OCI-LY7 (cell line): ENCODE measurements at places on chromosomes 1 and 21. TPM values are rescaled to one million over a fixed set of nuclear protein-coding genes. Genes with fewer than 3 reads are reported as not detected.

- DNase-seq: no peak
These were observed 329.4 kb downstream of the AGBL4 start for GRCh38 chr1:49694251-49694827.

- DNase-seq: peak; percentile 7
These were observed 97.5 kb downstream of the LRIG2 start for GRCh38 chr1:113170519-113170918.

DNA sequence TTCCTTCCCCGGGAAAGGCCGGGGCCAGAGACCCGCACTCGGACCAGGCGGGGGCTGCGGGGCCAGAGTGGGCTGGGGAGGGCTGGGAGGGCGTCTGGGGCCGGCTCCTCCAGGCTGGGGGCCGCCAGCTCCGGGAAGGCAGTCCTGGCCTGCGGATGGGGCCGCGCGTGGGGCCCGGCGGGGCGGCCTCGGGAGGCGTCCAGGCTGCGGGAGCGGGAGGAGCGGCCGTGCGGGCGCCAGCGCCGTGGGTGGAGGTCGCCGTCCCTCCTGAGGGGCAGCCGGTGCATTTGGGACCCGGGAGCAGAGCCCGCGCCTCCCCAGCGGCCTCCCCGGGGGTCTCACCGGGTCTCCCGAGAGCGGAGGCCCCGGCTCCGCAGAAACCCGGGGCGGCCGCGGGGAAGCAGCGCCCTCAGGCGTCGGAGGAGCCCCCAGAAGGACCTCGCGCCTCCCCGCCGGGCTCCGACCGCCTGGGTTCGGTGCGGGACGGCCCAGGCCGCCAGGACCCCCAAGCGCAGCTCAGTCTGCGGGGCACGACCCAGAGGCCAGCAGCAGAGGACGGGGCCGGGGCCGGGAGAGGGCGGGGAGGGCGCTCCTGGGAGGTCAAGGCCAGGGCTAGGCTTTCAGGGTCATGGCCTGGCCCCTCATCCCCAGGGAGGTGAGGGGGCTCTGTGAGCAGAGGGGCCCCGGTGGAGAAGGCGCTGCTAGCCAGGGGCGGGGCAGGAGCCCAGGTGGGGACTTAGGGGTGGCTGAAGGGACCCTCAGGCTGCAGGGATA is 7.2 kb upstream of the SLX9 start:
- peak; percentile 42 for DNase-seq

Gene IFNLR1
- total RNA-seq: 30.5 and 31.7 TPM in 2 replicates

Gene CD247
- 1.2 and 2.2 TPM in 2 replicates for total RNA-seq

- no peak for DNase-seq
These were observed 52.1 kb upstream of the COL6A1 start for GRCh38 chr21:45929449-45929848.

DNA sequence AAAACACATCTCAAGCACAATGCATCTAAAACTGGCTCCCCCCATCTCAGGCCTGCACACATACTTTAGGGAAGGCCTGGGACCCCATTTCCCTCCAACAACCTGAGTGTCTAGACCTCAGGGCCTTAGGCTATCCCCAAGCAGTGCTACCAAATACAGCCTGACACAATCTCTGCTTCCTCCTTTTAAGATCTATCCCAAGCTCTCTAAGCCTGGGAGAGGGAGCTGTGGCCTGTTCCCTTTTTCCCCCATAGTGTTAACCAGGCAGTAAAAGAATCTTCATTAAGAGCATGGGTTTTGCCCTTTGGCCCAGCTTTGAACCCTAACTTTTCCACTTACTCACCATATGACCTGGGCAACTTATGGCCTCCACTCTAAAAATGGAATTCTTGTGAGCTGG is 10.8 kb upstream of the COL8A2 start:
- no peak for DNase-seq

GRCh38 chr1:43464681-43465504 is 11.2 kb upstream of the HYI start:
- DNase-seq: no peak

DNA sequence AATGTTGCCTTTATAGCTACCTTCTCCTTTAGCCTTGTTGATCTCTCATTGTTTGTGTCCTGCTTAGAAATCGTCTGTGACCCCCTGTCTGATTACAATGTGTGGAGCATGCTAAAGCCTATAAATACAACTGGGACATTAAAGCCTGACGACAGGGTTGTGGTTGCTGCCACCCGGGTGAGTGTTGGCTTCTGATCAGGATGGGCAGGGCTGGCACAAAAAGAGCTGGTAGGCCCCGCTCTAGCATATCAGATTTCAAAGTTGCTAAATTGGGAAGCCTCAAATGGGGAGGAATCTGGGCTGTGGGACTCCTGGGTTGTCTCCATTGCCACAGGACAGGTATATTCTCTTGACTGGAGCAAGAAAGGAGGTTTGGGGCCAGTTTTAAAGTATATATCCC is 8.4 kb downstream of the NCSTN start:
- DNase-seq: no peak

DNA sequence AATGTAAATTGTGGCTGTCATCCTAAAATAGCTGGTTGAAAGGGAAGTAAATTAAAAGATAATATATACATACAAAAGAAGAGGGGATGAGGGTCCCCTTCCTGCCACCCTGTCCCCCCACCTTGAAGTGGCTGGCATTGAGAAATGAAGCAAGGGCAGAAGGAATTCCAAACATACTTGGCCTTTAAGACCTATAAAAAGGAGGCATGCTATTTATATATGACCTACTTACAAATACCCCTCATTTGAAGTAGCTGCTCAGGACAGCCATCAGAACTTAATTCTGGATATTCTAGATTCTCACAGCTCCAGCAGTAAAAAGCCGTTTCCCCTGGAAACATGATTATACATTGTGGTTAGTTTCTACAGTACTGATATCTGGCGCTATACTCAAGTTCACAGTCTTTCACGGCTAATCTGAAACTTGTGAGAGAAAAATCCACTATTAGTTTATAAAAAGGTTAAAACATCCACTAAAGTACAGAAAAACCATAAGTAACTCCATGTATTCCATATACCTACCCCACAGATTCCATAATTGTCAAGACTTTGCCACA is 9.6 kb upstream of the MAP10 start:
- no peak for DNase-seq

GRCh38 chr1:55912438-55912837 is 666.9 kb downstream of the PLPP3 start:
- no peak for DNase-seq

DNA sequence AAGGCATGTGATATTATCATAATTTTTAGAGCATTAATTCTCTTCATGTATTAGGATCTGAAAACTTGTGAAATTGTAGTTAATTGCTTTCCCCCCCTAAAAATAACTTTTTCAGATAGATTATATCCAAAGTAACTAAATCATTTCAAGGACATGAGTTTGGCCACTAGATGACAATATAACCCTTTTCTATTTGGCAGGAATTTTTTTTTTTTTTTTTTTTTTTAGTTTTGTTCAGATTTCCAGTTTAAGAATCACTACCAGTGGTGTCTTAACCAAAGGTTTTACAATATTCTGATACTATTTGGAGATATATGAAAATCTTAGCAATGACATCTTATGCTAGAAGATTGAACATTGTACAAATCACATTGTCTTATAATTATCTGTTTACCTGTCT is 370.8 kb downstream of the AMY1C start:
- DNase-seq: no peak

DNA sequence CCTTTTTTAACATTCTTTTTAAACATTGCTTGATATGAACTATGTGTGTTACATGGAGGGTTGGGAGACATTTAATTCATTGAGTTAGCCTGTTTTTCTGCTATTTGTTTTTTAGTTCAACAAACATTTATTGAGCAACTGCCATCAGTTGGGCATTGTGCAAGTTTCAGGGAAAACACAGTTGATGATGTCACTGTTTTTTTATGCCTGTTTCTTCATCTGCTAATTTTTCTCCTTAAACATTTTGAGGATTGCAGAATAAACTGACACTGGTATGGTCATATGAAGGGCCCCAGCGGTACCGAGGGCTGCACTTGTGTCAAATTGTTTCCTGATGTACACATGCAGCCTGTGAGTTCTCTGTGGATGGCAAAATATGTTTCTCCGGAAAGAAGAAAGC is 253.0 kb downstream of the FGGY start:
- no peak for DNase-seq

DNA sequence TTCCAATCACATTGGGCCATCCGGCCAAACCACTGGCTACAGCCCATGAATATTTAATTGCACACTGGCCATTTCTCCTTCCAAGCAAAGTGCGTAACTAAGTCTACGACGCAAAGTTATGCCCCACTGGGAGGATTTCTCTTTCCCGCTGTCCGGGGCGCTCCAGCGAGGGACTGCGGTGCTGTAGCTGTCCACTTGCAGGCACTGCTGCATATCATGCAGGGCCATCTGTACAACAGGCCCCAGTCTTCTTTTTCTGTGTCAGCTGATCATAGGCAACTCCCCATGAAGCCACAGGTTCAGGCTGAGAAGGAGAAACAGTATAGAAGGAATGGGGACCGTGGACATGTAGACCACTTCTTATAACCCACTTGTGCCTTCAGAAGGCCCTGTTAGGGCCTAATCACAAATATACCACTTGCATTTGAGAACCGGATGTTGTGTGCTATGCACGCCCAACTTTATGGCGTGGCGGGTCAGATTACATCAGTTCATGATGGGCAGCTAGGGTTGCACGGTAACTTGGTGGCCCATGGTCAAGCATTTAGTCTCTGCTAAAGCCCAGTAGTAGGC is 58.0 kb downstream of the ADSS2 start:
- no peak for DNase-seq

GRCh38 chr1:217921126-217921904 is 290.2 kb downstream of the SPATA17 start:
- DNase-seq: no peak

- DNase-seq: no peak
These were observed 37.1 kb upstream of the IL12RB2 start for GRCh38 chr1:67270541-67270940.

Gene IL23R
- total RNA-seq: 0.13 and 0.23 TPM in 2 replicates

DNA sequence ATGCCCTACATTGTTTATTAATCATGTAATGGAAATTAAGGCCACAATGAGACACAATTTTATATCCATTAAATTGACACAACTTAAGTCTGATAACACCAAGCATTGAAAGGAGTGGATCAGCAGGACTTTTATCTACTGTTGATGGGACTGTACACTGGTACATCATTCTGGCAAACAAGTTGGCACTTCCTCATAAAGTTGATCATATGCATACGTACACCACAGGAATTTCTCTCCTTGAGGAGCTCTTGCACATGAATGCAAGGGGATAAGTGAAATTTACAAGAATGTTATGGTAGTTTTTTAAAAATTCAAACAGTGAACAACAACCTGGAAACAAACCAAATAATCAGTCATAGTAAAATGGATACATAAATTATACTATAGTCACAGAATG is 20.1 kb downstream of the RAVER2 start:
- DNase-seq: no peak

DNA sequence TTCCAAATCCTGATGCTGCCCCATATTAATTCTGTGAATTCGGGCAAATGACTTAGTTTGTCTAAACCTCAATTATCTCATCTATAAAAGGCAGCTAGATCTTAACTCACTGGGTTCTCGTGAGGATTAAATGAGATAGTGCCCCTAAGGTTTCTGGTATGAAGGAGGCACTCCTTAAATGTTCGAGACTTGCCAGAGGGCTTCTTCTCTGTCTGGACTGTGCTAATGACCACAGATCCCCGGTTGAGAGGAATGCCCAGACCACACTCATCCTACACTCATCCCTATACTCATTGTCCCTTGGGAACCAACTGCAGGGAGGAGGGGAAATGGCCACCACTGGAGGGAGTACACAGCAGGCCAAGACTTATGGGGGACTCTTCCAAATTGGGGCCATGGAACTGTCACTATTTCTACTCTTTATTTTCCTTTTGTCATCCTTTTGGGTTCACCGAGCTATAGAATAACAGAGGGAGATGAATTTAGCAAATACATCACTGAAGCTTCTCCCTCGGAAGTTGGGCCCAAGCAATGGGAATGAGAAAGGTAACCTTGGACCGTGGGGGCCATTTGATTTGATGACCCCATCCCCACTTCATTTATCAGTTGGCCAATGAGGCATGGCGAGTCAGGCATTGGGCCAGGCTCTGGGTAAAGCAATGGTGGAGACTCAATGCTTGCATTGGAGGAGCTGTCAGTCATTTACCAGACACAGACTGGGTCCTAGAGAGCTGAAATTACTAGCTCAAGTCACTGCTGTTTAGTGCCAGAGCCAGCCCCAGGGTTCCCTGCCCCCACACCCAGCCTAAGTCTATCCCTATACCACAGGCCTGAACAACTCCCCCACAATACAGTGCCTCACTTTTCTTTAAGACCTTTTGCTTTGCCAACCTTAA is 5.1 kb downstream of the ATF3 start:
- no peak for DNase-seq

Gene ARPC5
- 132 and 133 TPM in 2 replicates for total RNA-seq

Gene SEC16B
- total RNA-seq: not detected in 2 replicates
